ENCODE measurements at places on chromosomes 16 and 17.

DNA sequence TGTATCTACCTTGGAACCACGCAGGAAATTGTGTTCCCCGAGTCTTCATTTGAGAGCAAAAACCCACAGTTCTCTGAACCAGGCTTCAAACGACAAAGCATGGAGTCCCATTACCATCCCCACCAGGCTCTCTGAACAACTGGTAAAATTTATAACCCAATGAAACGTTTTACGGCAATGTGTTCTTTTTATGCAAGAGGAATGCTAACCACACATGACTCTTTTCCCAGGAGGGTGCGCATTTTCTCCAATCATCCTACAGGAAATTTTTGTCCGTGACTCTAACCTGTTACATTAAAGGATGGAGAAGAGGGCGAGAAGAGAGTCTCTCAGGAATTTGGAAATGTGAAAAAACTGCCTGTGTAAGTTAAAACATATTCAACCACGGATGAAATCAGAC, 17.8 kb downstream of the STX8 start:
- DNase-seq, result no peak

DNA sequence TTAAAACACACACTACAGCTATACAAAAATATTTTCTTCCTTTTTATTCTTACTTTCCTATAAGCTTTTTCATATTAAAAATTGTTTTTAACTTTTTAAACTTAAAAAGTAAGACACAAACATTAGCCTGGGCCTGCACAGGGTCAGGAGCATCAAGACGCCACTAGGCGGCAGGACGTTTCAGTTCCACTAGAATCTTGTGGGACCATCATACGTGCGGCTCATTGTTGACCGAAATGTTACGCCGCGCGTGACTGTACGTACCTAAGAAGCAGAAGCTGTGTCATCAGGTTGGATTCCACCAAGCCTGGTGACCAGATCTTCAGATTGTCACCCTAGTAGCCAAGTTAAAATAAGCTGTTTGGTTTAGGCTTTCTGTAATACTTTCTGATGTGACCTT, 47.1 kb downstream of the USP10 start:
- DNase-seq, result no peak

- peak; percentile 67 for DNase-seq
These were observed 37.6 kb upstream of the DHRS7B start for GRCh38 chr17:21089145-21089544.

- DNase-seq, result no peak
These were observed 2.6 kb upstream of the KRT36 start for GRCh38 chr17:41492351-41492750.

DNA sequence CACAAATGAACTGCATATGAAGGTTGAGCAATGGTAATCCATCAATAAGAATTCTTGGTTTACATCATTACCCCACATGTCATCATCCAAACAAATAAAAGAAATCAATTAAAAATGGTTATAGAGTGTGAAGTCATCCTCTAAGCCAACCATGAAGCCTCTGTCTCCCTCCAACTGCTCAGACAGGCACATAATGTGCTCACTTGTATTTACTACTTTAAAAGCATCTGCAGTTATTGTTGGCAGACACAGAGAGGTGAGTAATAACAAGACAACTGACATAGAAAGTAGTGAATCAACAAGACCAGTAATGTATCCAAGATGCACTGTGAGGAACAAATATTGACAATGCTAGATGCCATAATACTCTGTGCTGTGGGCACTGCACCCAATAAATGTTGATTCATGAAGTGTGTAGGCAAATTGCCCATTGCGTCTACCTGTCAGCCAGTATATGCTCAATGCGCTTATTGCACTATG, 20.0 kb downstream of the ADAMTS18 start:
- DNase-seq, result no peak

DNA sequence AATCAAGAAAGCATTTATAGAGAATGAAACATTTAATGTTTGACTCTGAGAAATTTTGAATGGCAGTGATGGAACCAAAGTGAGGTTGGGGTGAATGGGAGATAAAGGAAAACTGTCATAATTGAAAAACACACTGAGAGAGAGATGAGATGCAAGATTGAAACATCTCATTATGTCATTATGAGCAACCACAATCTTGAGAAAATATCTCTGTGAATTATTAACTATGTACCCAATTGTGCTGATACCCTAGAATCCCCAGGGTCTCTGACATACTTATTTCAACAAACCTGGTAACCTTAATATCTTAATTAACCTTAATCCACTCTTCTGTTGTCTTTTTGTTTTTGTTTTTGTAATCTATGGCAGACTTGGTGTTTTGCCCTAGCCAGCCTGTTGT, 143.5 kb upstream of the HLF start:
- no peak for DNase-seq

DNA sequence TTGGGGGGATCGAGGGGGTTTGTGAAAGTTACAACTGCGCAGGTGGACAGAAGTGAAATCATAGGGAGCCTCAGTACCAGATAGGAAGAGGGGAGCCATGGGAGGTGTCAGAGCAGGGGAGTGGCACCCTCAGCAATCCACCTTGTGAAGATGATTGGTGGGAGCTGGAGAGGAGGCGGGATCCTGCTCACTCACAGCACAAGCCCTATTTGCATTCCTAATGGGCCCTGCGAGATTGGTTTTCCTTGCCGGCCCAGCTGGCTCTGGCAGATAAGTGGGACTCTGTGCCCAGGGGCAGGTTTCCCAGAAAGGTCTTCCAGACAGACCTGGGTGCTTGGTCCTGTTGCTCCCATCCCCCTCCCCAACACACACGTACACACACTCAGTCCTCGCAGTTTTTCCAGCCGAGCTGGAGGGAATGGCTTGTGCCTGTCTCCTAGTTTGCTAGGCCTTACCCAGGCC, 9.4 kb downstream of the WNT3 start:
- no peak for DNase-seq

DNA sequence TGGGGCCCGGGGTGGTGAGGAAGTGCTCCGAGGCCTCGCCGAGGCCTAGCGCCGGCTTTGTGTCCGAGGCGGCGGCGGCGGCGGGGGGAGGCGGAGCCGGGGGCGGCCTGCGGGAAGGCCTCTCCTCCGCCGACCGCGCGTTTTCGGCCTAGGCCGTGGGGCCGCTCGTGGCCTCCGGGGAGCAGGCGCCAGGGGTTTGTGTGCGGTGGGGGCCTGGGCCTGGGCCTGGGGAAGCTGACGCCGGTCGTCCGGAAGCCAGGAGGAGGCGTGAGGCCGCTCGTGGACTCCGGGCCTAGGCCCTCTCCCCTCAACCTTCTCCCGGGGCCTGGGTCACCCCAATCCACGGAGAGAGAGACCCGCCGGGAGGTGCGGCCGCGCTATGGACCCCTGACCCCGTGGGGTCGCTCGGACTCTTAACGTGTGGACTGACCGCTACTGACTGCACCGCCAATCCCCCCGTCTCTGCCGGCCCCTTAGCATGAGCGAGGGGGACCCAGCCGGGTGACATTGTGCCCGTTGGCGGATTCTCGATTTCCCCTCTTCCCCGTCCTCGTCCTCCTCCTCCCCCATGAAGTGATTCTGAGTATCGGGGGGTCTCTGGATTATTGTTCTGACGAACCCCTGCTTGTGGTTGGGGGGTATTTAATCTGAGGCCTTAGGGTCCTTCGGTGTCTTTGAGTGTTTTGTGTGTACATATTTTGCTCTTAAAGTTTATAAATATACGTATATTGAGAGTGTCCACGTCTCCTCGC, 660 bp downstream of the RBBP6 start:
- DNase-seq, result no peak

DNA sequence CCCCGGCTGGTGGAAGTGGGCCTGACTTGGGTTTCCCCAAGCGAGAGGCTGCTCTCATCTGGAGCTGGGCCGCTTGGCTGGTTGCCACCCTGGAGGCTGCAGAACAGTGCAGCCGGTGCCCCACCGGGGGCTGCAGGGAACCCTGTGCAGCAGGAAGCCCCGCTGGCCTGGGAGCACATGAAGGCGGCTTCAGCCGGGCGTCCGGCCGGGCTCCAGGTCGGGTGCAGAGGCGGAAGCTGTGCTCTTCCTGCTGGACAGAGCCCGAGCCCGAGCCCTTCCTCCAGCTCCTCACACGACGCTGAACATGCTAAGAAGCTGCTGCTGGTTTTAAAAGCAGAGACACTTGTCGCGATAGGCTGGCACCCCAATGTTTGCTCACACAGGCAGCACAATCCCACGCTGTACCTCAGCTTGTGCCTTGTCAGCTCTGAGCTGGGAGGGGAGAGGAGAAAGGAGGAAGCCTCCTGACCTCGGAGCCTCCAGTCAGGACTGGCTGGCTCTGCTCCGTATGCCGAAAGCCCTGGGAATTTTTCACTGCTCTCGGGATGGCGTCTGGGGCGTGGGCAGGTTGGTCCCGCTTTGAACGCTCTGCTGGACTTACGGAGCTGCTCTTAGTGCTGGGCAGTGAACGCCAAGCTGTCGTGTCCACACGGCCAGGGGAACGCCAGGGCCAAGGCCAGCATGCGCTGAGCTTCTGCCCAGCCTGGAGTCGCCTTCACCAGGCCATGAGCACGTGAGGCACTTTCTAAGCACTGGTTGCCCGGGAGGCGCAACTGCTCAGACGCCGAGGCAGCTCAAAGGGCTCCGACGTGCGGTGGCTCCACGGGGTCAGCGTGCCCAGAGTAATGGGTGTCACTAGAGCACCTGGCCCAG, 8.8 kb downstream of the CDK5R1 start:
- DNase-seq, result no peak

GRCh38 chr17:69402052-69402451, 12.4 kb upstream of the MAP2K6 start:
- no peak for DNase-seq

DNA sequence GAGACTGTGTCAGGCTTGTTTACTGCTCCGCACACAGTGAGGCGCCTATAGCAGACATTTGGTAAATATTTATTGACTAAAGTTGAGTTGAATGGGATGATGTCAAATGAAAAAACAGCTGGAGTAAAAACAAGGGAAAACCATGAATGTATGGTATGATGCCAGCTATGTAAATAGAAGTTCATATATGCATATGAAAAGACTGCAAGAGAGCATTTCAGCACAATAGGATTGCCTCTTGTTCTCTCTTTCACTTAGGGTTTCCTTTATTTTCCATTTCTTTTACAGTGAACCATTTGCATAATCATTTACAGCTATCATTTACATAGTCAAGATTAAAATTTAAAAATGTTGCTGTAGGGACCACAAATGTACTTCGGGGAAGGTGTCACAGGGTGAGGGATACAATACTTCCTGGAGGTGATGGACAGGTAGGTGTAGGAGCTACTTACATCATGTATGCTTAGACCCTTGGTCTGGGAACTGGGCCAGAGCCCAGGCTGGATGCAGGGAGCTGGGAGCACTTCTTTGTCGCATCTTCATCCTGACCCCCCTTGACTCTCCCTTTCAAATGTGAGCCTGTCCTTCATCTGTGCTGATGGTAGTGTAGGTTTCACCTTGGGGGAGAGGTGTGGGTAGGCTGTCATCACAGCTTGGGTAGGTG, 113.3 kb downstream of the UTP18 start:
- DNase-seq, result no peak

DNA sequence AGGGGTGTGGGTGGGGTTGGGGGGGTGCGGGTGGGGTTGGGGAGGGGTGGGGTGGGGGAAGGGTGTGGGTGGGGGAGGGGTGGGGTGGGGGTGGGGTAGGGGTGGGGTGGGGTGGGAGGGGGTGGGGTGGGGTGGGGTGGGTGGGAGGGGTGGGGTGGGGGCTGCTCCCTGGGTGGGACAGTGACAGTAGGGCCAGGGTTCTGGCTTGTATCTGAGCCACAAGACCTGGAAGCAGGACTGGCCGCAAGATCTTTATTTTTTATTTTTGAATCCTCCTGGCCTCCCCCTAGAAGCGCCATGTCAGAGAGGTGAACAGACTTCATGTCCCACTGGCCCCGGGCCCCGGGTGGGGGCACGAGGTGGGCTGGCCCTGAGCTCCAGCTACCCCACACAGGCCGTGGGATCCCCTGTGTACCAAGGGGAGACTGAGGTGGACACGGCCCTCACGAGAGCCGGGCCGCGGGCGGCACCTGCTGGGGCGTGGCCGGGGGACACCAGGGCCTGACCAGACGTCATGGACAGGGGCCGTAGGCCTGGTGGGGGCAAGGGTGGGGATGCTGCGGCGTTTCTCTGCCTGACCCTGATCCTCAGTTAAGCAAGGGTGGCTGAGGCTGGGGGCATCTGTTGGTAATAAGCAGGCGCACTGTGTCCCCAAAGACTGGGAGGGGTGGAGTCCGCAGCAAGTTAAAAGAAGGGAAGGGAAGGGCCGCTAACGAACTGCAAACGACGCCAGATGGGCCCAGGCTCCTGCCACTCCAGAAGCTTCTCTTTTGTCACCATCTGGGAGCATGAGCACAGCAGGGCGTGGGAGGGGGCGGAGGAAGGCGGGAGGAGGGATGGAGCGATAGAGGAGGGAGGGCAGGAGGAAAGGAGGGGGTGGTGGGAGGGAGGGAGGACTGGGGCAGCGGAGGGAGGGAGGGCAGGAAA, 22.3 kb upstream of the PABPN1L start:
- DNase-seq, result no peak

DNA sequence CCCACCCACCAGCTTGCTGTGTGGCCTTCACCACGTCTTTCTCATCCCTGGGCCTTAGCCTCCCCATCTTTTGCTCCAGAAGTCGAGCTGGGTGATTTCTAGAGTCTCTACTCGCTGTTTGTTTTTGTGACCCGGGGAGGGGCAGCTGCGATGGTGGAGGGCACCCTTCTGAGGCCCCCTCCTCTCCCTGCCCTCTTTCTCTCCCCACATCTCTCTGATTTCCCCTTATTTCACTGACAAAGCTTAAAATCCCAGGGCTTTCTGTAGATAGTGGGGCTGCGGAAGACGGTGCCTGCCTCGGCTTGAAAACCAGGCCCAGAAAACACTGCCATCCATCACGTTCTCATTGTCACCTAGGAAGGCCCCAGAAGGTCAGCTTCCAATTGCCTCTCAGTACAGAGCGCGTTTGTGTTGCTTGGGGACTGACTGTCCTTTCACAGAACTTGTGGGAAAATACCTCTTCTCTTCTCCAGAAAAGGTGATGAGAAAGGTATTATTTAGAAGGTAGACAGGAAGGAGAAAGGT, 95.1 kb downstream of the NTN1 start:
- DNase-seq, result no peak

DNA sequence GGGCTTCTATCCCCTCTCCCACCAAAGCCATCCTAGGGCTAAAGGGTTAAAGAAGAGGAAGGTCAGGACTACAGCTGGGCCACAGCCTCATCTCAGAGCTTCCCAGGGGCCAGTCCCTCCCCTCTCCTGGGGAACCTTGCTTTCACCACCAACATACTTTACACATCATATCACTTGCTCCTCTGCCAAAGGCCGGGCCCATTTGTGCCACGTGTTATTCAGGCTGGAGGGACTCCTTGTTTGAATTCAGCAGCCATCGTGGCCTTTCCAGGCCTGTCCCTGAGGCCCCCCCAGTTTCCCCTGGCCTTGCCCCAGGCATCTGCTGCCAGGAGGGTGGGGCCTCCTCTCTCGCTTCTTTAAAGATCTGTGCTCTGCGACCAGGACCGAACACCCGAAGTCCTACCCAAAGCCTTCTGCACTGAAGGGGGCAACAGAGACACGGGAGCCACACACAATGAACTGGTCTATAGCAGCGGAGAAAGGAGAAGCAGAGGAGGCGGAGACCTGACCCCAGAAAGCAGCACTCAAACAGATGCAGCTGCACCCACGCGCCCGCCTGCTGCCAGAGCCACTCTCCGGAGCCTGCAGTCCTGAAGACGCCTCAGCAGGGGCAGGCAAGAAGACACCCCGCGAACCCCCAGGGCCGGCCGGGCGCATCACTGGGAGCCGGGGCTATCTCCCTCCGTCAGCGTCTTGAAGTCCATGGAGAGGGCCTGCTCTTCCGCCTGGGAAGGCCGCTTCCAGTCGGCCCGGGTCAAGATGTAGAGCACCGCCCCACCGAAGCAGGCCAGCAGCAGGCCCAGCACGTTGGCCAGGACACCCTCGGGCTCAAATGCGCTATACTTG, 12.1 kb downstream of the CYB561 start:
- peak; percentile 61 for DNase-seq

GRCh38 chr16:59410451-59410850, 676.3 kb upstream of the GOT2 start:
- DNase-seq, result no peak

GRCh38 chr17:10171581-10171981, 26.8 kb downstream of the GAS7 start:
- DNase-seq, result no peak

Measured in foreskin keratinocyte (primary cell).